ENCODE measurements at places on chromosomes 2 and 18.

- peak; percentile 17 for DNase-seq
Observed at GRCh38 chr2:14540015-14540414, 92.5 kb upstream of the LRATD1 start.

- DNase-seq: no peak
Observed at GRCh38 chr2:237210763-237211162, 125.1 kb downstream of the COPS8 start.

- DNase-seq: peak; percentile 7
Observed at GRCh38 chr2:146597291-146597690, 1247.5 kb upstream of the ACVR2A start.

GRCh38 chr2:44668336-44668735 lies 273.2 kb upstream of the SIX3 start:
- DNase-seq: peak; percentile 18

GRCh38 chr2:15561574-15562344 lies 625 bp upstream of the NBAS start:
- peak; percentile 58 for DNase-seq

- DNase-seq: no peak
Observed at GRCh38 chr2:181407171-181407570, 50.0 kb upstream of the ITGA4 start.

- DNase-seq: peak; percentile 99
Observed at GRCh38 chr18:12946549-12947284, 1.1 kb upstream of the SEH1L start.

DNA sequence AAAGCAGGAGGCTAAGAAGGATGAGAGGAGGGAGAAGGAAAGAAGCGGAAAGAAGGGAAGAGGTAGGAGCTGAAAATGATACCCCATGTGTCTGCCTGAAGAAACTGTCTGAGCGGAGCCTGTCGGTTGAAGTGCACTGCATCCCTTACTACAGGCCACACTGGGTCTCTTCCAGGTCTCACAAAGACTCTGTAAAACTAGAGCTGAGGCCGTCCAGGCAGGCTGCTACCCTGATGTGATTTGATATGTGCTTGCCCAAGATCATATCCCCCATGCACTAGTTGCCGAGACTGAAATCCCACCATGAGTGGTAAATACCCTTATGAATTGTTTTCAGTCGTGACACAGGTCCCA lies 134.4 kb downstream of the MAIP1 start:
- DNase-seq: no peak

GRCh38 chr2:78035804-78036203 lies 513.6 kb upstream of the LRRTM4 start:
- no peak for DNase-seq

GRCh38 chr2:238381341-238382115 lies 45.2 kb upstream of the ASB1 start:
- no peak for DNase-seq

DNA sequence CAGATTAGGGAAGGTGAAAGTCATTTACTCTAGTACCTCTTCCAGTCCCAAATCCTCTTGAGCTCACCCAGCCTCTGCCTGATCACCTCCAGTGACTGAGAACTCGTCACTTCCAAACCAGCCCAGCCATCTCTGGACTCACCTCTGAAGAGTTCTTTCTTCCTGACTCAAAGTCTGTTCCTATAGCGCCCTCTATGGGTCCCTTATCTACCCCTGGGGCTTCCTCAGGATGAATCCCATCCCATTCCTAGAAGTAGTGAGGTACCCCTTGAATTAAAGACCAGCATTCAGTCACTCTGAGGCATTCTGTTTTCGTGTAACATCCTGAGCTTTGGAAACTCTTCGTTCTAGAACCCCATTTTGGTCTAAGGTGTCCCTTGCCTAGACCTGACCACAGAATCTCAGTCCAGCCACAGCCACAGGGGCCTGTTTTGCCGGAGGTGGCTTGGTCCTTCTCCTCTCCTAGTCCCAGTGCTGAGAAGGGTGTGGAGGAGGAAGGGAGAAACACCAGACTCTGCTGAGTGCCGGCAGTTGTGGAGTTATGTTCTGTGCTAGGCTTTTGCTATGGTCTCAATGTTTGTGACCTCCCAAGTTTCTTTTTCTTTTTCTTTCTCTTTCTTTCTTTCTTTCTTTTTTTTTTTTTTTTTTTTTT lies 32.7 kb downstream of the SIX3 start:
- DNase-seq: peak; percentile 89

DNA sequence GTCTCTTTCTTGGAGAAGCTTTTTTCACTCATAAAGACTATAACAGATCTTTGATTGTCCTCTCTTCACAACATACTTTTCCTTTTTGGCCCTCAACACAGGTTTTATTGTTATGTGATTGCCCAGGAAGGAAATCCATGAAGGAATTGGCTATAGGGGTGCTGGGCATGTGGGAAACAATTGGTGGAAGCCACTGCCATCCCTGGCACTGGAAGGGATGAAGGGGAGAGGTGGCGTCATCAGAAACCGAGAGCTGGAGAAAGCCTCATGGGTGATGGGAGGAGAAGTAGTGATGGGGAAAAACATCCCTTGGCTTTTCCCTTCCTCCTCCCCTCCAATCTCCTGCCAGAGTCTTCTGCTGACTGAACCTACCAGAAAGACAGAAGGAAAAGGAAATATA lies 106.2 kb downstream of the SPOPL start:
- no peak for DNase-seq

- DNase-seq: no peak
Observed at GRCh38 chr2:183037553-183038340, 510 bp downstream of the NCKAP1 start.

GRCh38 chr2:33219850-33220275 lies 256.6 kb upstream of the RASGRP3 start:
- peak; percentile 56 for DNase-seq

- peak; percentile 14 for DNase-seq
Observed at GRCh38 chr2:233209533-233210171, 41.8 kb upstream of the ATG16L1 start.

GRCh38 chr2:120530781-120531180 lies 184.8 kb downstream of the INHBB start:
- DNase-seq: no peak

- DNase-seq: peak; percentile 56
Observed at GRCh38 chr18:61893309-61893970, 633 bp upstream of the RNF152 start.

DNA sequence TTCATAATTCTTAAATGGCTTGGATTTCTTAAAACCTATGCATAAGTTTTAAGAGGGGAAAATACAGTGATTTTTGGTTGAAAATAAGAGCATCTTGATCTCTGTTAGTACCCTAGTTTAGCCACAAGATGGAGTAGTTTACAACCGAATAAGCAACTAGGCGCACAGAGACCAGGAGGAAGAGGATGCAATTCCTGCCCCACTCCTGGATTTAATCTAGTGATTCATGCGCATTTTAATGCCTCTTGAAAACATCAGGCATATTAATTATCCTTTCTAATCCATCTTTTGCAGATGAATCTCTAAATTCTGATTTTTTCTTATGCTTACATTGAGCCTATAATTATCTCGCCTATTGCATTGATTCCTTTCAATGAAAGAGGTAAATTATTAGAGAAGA lies 76.7 kb downstream of the MRPS9 start:
- peak; percentile 80 for DNase-seq

- peak; percentile 32 for DNase-seq
Observed at GRCh38 chr2:101698014-101698843, 722 bp downstream of the MAP4K4 start.

- no peak for DNase-seq
Observed at GRCh38 chr2:21263622-21264021, 139.9 kb downstream of the TDRD15 start.

- DNase-seq: no peak
Observed at GRCh38 chr2:172667581-172668325, 67.9 kb upstream of the RAPGEF4 start.

GRCh38 chr2:41717839-41718238 lies 330.0 kb upstream of the PKDCC start:
- peak; percentile 46 for DNase-seq

GRCh38 chr18:31901063-31901462 lies 41.9 kb downstream of the TRAPPC8 start:
- DNase-seq: no peak

DNA sequence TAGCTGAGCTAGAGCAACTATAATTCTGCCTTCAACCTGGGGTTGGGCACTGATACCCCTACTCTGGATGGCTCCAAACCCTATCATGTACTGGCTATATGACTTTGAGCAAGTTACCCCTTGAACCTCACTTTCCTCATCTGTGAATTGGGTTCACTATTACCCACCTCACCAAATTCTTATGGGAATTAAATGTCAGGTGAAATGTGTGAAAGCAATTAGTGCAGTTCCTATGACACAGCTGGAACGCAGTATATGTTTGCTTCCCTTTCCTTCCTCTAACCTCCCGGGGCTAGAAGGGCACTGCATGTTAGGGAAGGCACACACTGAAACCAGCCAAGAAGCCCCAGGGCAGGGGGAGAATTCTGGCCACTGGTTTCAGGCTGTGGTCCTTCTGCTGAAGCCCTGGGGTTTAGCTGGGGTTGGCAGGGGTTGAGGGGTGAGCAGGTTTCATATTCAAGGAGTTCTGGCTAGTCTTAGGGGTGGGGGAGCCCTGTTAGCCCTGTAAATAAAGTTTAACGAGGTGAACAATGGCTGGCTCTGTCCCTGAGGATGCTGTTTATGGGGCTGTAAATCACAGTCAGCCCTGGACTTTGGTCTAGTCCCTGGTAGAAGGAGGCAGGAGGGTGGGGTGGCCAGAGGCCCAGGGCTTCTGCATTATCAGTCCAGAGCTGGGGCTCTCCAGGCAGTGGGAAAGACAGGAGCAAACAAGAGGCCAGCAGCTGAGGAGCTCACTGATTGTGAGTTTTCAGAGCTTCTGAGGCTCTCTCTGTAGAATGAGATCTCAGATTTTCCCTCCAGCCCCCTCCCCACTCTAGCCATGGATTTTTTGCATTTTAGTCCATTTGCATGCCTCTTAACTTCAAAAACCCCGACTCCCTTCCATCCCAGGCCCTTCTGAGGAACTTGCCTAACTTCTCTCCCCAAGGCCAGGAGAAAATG lies 8.0 kb downstream of the PKDCC start:
- DNase-seq: no peak

DNA sequence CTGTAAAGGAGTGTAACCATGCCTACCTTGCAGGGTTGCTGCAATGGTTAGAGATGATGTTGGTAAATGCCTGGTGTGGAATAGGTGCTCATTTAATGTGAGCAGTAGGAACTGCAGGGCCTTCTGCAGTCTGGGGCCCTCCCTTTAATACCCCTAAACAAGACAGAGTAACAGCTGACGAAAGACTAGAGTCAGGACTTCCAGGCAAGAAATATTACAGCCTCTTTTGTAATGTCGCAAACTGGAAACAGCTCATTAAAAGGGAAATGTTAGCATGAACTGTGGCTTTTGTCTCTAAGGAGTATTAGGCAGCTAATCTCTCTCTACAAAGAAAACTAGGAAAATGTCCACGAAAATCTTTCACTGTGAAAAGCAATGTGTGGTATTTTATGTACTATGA lies 26.0 kb downstream of the MARCO start:
- DNase-seq: no peak

GRCh38 chr2:107086497-107086896 lies 200.5 kb upstream of the ST6GAL2 start:
- DNase-seq: no peak

DNA sequence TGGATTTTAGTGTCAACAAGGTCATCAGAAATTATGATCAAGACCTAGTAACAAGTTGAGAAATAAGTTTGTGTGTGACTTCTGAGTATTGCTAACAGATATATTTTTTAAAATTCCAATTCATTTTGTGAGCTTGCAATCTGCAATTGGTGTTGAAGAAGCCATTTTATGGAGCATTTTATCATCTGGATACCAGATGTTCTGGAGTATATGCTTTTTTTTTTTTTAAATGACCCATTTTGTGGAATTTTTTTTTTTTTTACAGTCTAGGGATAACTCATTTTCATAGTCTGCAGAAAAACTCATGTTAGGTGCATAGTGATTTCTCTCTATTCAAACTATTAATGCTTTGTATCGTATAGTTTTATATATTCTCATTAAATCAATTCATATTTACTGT lies 12.6 kb downstream of the QPCT start:
- DNase-seq: no peak

- DNase-seq: no peak
Observed at GRCh38 chr2:74461187-74462053, 3.2 kb downstream of the WBP1 start.

GRCh38 chr2:36423172-36423571 lies 67.6 kb downstream of the CRIM1 start:
- DNase-seq: no peak

DNA sequence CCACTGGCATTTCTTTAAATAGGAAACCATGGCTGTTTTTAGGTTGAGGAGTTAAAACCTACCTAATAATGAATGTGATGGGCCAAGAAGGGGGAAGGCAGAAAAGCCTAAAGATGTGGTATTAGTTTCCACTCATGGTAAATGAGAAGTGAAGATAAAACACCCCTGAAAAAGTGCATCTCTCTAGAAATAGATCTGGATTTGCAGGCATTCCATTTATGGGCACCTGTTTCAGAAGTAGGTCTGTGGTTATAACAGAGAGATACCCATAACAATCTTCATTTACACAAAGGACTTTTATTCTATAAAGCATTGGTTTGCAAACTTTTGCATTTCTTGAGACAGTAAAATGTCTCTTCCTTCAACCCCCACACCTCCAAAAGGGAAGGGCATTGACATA lies 62.1 kb downstream of the PRKCE start:
- DNase-seq: no peak

- DNase-seq: no peak
Observed at GRCh38 chr2:73640946-73641766, 1.1 kb downstream of the NAT8 start.

DNA sequence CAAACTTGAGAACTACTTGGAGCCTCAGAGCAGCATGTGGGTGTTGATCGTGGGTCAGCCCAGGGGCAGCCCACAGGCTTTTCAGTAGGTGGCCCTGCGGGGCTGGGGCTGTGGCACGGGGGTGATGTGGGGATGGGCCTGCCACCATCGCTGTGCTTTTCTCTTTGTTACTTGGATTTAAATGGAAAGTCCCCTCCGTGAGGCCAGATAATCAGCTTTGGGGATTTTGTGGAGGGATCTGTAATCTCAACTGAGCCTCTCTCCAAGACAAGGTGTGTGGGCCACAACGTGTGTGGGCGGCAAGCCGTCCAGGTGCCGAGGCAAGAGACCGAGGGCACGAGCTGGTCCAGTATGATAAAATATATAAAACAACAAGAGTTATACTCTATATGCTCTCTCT lies 16.7 kb downstream of the COLEC11 start:
- no peak for DNase-seq

- DNase-seq: no peak
Observed at GRCh38 chr2:24517247-24517646, 26.2 kb downstream of the NCOA1 start.

DNA sequence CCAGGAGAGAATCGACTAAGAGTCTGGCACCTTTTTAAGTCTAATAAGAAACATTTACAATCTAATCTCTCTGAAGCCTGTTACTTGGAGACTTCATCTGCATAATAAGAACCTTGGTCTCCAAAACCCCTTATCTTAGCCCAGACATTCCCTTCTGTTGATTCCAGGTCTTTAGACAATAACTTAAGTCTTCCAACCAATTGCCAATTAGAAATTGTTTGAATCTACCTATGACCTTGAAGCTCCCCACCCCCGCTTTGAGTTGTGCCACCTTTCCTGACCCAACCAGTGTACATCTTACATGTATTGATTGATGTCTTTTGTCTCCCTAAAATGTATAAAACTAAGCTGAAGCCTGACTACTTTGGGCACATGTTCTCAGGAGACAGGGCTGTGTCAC lies 49.5 kb upstream of the DTNA start:
- no peak for DNase-seq

- no peak for DNase-seq
Observed at GRCh38 chr2:150019063-150019462, 431.5 kb upstream of the MMADHC start.

All from cardiac fibroblast (primary cell).